ENCODE measurements at places on chromosomes 1 and 21.

DNA sequence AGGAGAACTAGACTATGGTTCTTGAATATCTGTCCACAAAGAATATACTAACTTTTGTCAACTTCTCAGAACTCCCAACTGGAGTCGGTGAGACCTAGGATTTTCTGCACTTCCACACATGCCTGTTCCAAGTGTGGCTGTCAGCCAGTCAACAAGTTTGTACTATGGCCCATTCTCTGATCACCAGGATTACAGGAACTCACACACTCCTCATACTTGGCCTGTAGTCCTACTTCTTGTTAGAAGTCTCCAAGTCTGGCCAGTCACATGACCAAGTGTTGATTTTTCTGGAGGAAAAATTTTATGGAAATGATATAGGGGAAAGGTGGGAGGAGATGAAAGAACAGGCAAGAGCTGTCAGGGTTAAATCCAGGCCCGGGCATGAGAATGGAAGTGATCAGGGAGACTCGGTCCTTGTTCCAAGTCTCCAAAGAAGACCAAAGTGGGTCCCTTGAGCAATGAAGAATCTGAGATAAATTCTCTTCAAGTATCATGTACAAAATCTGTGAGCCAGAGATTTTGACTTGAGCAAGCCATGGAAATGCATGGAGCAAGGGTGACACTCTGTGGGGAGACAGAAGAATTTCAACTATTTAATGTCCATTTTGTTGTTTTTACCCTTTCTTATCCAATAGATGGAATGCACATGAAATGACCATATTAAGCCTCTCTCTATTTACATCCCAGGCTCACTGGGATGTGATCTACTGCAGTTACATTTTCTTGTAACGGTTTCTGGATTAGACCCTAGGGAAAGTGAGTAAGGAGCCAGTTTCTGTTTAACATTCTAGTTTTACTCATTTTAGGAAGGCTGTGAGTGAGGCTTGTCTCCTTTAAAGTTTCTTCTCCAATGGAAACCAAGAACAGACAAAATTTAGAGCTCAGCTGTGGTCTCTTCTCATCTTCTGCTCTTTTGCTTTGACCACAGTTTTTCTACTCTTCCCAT is 320.9 kb downstream of the ASTN1 start:
- no peak for DNase-seq

- no peak for DNase-seq
These were observed 1.5 kb upstream of the GABPB2 start for GRCh38 chr1:151069103-151069486.

DNA sequence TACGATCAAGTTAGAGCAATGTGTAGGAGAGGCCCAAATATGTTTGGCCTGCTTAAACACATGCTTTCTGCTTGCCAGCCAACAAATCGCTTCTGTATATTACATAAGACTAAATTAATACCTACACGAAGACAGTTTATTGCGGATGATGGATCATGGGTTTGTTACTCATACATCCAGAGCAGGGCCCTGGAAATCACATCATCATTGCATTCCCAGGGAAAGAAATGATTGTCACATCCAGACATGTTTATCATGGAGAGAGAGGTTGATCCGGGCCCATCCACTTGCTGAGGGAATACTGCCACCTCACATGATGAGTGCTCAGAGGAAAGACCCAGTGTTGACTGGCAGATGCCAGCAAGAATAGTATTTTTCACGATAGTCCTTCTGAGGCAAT is 282.6 kb downstream of the NUF2 start:
- no peak for DNase-seq

DNA sequence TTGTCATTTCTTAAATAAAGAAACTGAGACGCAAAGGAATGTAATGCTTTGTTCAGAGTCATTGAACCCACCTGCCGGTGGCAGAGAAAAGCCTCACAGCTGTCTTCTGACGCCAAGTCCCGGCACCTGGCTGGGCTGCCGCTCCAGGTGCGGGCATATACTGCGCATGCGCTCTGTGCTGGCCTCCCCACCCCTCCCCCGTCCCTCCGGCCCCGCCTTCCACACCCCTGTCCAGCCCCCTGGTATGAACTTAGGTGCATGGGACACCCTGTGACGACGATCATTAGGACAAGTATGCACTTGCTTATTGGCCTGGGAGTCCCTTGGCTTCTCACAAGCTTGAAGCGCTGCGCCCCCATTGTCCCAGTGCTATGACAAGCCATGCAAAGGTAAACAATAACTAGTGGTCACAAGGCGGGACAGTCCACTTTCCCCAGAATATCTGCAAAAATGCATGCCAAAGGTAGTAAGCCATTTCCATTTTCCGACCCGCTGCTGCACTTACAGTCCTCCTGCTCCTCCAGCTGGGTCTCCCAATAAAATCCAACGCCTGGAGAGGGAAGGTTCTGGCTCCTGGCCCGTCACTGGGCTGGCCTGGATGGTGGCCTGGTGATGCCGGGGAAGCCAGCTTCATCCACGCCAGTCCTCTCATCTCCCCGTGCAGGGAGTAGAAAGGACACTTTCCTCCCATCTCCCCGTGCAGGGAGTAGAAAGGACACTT is 100.4 kb downstream of the PSMG1 start:
- DNase-seq: no peak

DNA sequence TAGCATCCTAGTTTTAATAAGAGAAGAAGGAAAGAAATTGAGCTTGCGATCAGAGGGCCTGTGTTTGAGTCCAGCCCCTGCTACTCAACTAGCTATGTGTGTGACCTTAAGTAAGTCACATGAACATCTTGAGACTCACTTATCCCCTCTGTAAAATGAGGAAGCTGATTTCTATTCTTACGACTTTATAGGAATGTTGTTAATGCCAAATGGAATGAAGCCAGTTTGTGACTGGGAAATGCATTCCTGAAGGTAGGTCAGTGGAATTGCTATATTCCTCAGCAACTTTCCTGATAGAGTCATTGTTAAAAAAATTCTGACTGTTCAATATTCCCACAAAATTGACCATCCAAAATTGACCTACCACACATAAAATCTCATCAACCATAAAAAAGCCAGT is 14.9 kb downstream of the FASLG start:
- no peak for DNase-seq

DNA sequence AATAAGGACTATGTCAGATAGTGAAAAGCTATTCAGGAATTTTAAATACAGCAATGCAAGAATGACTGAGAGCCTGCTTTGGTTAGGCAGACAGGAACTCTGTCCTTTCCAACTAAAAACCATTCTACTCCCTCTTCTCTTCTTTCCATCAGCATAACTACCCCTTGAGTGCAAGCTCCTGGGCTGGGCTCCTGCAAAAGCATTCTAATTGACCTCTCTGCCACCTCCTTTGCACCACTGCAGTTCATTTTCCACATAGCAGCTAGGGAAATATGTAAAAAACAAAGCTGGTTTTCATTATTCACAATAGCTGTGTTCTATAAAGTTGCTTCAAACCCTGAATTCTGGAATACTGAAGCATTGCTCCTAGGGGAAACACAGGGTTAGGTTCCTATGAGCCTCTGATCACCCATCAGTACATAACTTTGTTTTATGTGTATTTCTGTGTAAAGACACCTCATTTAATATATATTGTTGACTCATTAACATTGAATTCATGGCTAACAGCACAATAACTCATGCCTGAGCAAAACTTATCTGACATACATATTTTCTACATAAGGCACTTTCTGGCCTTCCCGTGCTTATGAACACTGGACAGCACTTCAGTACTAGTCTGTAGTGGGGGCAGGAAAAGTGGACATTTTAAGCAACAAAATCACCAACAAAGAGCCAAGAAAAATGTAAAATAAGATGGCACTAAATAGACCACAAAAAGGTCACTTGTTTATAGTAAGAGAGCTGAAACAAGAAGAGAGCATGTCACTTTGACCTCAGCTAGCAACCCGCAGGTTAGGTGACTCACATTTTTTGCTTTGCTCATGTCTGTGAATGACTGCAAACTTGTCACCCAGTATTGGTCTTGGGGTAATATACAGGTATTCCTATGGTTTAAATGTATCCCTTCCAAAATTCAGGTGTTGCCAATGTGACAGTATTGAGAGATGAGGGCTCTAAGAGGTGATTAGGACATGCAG is 57.9 kb upstream of the IRF2BP2 start:
- no peak for DNase-seq

DNA sequence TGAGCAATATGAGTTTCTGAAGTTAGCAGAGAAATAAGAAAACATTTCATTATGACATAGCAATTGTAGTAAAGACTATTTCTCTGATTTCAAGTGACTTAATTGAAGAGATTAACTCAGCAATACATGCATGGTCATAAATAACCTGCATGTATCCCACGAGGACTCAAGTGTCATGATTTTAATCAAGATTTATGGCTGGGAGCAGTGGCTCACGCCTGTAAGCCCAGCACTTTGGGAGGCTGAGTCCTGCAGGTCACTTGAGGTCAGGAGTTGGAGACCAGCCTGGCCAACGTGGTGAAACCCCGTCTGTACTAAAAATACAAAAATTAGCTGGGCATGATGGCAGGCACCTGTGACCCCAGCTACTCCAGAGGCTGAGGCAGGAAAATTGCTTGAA is 311.9 kb upstream of the PLD5 start:
- no peak for DNase-seq

- DNase-seq: no peak
These were observed 47.2 kb upstream of the ECE1 start for GRCh38 chr1:21337454-21337927.

GRCh38 chr1:64842224-64842623 is 97.3 kb downstream of the RAVER2 start:
- no peak for DNase-seq

DNA sequence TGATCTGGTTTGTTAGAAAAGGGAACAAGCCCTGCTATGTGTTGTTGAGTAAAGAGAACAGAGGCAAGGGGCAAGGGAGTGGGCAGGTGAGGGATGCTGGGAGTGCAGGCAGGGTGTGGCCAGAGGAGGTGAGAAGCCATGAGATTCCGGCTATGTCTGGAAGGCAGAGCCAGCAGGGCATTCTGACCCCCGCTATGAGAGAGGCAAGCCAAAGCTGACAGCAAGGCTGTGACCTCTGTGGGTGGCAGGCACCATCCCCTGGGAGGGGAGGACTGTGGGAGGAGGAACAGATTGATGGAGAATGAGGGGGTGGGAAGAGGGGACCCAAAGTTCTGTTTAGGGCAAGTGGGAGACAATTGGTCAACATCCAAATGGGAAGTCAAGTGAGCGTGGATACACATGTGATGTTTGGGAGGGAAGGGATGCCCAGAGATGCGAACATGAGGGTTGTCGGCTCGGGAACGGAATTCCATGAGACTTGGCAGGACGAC is 19.5 kb upstream of the PADI6 start:
- DNase-seq: no peak

- no peak for DNase-seq
These were observed 39.3 kb downstream of the MTARC1 start for GRCh38 chr1:220825819-220826551.

GRCh38 chr1:146031476-146031875 is 9.9 kb upstream of the HJV start:
- no peak for DNase-seq

DNA sequence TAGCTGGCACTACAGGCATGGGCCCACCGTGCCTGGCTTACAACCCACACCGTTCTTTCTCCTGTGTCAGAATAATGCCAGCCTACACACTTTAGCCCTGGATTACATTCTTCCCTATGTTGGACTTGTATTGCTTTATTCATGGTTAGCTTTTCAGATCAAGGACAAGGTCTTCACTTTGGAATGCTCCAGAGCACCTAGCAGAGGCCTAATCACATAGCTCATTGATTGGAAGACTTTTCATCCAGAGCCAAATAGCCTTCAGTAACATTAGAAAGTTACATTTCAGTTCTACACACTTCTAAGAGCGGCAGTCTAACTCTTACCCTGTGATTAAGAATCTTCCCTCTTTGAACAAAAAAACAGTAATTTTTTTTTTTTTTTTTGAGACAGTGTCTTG is 29.4 kb upstream of the ZFYVE9 start:
- no peak for DNase-seq

- DNase-seq: no peak
These were observed 60.5 kb downstream of the LDLRAD2 start for GRCh38 chr1:21872445-21873079.

GRCh38 chr1:32868806-32869455 is 1.8 kb downstream of the FNDC5 start:
- DNase-seq: no peak

- DNase-seq: no peak
These were observed 392.9 kb upstream of the RUNX1 start for GRCh38 chr21:35441868-35442582.

DNA sequence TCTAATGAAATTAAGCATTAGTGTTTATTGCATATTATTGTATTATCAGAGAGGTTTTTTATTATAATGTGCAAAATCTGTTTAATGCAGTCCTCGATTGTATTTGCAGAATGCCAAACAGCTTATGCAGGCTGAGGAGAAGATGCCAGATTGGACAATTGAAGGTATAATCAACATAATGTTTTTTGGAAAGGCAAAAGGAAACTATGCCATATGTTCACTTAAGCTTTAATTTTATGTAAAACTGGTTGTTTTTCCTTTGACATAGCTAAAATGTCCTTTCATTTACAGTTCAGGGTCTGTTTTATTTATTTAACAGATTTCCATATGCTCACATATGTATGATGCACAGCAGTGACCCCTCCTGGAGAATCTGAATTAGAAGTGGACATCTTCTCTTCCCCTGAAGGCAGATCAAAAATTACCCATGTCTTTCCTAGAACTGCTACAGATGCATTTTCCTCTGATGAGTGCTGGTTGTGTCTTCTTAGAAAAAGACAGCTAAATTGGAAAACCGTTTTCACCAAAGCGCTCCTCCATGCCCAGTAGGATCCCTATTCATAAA is 143.5 kb upstream of the USH2A start:
- DNase-seq: no peak

GRCh38 chr1:248779350-248779749 is 23.8 kb upstream of the LYPD8 start:
- DNase-seq: no peak

- no peak for DNase-seq
These were observed 181.5 kb downstream of the PLPP3 start for GRCh38 chr1:56397811-56398231.

DNA sequence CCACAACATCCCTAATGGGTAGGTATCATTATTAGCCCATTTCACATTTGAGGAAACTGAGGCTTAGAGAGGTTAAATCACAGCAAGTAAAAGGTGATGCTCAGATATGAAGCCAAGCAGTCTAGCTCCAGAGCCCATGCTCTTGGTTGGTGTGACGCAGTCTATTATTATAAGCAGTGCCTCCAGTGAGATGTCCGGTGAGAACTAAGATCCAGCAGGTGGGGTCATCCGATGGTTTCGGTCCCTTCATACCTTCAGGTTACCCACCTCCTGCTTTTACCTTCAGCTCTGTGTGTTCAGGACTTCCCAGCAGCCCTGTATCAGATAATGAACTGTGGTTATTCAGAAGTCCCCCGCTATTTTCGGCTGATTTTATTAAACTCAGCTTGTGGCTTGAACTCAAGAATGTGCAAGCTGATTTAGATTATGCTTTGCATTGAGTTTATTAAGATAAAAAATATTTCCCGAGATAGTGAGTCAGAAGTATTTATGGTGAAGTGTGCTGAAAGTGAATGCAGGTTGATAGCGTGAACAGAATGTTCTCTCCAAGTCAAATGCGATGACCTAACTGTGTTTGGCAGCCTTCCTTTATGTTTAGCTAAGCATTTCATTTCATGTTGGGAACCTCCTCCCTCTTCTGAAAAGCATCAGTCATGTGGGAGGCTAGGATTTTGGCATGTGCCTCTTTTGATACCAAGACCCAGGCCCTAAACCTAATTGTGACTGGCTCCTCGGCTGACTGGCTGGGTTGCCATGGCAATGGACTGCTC is 160.9 kb upstream of the UBE2U start:
- no peak for DNase-seq

- DNase-seq: no peak
These were observed 86.8 kb downstream of the WLS start for GRCh38 chr1:68145418-68146126.

GRCh38 chr1:24114753-24115152 is 2.8 kb upstream of the MYOM3 start:
- no peak for DNase-seq

GRCh38 chr1:24540906-24541710 is 14.8 kb upstream of the NCMAP start:
- no peak for DNase-seq
